ENCODE measurements at places on chromosomes 2 and 18. TPM values are rescaled to one million over a fixed set of nuclear protein-coding genes. Genes with fewer than 3 reads are reported as not detected.

The BOLL gene
- total RNA-seq = not detected

The SRD5A2 gene
- not detected for total RNA-seq

The ABCA12 gene
- total RNA-seq = not detected

The DNPEP gene
- 63.8 TPM for total RNA-seq

The SLC5A7 gene
- total RNA-seq = not detected

The DNAH7 gene
- 0.35 TPM for total RNA-seq

The DNER gene
- 0.58 TPM for total RNA-seq

The ACKR3 gene
- total RNA-seq = 15.8 TPM

The STPG4 gene
- total RNA-seq = not detected

The ALK gene
- not detected for total RNA-seq

The HTR2B gene
- total RNA-seq = 8.0 TPM

The CTAGE1 gene
- total RNA-seq = under 0.01 TPM

The ANKRD30B gene
- not detected for total RNA-seq

The HMSD gene
- total RNA-seq = not detected

The LONRF2 gene
- total RNA-seq = 1.0 TPM

The TNFAIP6 gene
- 20.0 TPM for total RNA-seq

The ANKRD44 gene
- total RNA-seq = 3.1 TPM

The FAM161A gene
- 0.70 TPM for total RNA-seq

The THOC1 gene
- total RNA-seq = 15.2 TPM

The LCT gene
- not detected for total RNA-seq

The AKAIN1 gene
- total RNA-seq = not detected

The ACTG2 gene
- total RNA-seq = 5.0 TPM

The DSC3 gene
- 2.8 TPM for total RNA-seq

The COL5A2 gene
- total RNA-seq = 906 TPM

The MSH2 gene
- total RNA-seq = 6.2 TPM

The PRSS56 gene
- total RNA-seq = not detected

The KIF5C gene
- total RNA-seq = not detected

The PPP1R1C gene
- not detected for total RNA-seq

All from pericardium fibroblast (primary cell).